ENCODE measurements at places on chromosomes 11 and 22.

GRCh38 chr11:18384157-18384641, 10.2 kb upstream of the LDHA start:
- DNase-seq: no peak

DNA sequence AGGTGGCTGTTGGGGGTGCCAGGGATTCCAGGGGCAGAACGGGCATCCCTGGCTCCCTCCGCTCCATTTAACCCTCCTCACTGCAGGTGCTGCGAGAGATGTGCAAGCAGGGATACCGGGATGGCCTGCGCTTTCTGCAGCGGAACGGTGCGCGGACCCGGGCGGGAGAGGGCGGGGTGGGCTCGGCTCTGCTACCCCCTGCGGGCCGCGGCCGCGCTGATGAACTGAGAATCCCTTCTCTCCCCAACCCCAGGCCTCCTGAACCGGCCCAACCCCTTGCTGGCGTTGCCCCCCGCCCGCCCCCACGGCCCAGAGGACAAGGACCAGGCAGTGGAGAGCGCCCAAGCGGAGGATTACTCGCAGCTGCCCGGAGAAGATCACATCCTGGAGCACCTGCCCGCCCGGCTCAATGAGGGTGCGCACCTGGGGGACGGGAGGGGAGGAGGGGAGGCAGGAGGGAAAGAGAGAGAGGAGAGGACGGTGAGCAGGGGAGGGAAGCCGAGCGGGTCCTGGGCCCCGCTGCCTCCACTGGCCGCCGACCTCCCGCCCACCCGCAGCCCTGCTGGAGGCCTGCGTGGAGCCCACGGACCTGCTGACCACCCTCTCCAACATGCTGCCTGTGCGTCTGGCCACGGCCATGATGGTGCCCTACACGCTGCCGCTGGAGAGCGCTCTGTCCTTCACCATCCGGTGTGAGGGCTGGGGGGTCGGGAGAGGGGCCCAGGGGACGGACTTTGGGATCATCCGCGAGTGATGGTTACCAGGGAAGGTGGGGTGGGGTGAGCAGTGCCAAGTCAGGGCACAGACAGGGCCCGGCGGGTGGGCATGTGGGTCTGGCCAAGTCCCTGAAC, 4.1 kb upstream of the CRACR2B start:
- no peak for DNase-seq

GRCh38 chr11:128862908-128863660, 4.0 kb downstream of the KCNJ1 start:
- DNase-seq: no peak

- no peak for DNase-seq
Measured at GRCh38 chr11:3160252-3161031, 4.7 kb downstream of the OSBPL5 start.

- peak; percentile 13 for DNase-seq
Measured at GRCh38 chr22:49324527-49325491, 502.9 kb downstream of the BRD1 start.

DNA sequence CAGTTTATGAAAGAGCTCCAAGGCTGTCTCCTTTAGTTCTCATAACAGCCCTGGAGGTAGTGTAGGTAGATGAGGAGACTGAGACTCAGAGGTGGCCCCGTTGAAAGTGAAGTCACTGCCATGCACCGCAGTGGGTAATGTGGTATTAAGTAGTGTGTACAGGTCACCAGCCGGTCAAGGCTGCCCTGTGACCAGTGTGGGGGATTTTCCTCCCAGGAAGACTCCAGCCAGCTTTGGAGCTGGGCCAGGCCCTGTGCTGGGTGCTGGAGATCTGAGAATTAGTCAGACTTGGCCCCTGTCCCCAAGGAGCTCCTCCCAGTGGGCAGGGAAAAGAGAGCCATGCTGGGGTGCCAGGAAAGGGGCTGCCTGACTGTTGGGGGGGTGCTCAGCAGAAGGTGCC, 5.3 kb downstream of the OMP start:
- DNase-seq: no peak

DNA sequence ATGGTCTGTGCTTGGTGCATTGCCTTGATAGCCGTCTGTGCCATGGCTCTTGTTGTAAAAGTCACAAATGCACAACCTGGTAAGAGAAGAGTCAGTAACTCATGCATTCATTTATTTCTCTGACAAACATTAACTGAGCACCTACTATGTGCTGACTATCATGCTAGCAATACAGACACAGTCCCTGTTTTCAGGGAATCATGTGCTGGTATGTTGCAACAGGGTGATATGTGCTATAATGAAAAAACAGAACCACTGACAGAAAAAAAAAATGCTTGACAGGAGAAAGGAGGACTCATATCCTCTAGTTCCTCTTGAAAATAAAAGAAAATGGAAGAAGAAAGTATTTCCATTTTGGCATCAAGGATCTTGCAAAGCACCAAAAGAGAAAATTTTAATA, 34.5 kb upstream of the RAPSN start:
- DNase-seq: no peak

- no peak for DNase-seq
Measured at GRCh38 chr11:108751444-108751843, 86.6 kb downstream of the DDX10 start.

DNA sequence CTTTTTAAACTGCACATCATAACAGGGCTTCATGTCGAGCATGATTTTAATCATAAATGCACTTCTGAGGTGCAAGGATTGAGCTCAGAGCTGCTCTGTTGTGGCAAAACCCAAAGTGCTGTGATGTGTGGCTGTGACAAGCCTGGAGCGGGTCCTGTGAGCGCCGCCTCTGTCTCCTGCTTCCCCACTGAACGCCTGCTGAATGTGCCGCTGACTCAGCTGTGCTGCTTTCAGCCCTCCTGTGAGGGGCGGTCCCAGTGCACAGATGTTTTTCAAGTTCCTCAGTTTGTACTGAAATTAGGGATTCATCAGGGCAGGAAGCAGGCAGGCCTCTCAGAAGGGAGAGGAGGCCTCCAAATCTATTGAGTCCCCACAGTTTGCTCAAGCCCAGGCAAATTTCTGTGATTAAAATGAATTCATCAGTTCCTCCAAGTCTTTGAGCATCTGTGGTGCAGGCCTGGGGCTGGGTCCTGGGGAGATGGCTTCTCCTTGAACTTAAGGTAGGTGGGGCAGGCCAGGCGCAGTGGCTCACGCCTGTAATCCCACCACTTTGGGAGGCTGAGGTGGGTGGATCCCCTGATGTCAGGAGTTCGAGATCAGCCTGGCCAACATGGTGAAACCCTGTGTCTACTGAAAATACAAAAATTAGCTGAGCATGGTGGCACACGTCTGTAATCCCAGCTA, 3.0 kb upstream of the GTSE1 start:
- no peak for DNase-seq

DNA sequence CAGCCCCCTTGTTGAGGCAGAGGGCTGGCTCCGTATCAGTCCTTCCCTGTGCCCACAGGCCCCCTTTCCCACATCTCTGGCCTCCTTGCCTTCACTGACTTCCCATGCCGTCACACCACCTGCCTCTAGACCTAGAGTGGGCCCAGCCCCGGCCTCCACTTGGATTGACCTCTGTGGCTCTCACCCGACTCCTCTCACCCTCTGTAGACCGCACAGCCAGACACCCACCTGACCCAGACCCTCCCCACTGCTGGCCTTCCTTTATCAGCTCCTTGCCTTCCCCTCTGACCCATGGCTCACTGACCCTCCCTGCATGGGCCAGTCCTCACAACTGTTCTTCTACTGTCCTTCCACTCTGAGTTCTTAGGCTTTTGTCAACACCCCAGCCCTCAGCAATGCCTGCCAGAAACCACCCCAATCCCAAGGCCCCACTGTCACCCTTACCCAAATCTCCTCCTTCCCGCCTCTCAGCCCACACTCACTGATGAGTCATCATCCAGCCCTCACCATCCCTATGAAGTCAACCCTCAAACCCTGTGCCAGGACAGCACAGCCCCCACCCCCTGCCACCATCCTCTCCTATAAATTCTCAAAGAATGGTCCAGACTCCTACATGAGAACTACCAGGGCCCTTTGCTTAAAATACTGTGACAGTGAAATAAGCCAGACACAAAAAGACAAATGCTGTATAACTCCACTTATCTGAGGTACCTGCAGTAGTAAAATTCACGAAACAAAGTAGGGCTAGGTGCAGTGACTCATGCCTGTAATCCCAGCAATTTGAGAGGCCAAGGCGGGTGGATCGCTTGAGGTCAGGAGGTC, 53.4 kb downstream of the SCGB1A1 start:
- no peak for DNase-seq

GRCh38 chr22:40199223-40199622, 21.5 kb downstream of the TNRC6B start:
- no peak for DNase-seq

DNA sequence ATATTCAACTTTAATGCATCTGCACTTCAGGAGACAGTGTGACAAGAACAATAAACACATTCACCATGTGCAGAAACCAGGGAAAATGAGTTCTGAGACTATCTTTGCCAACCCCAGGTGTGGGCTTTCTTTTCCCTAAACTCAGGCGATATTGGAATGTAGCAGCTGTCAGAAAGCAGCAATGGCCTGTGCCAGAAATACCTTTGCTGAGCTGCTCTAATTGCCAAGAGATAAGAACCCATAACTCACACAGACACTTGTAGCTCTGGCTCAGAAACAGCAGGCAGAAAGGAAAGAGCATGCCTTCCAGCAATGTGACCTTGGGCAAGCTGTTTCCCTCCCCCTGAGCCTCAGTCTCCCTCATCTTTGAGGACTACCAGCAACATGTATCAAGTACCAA, 77.6 kb downstream of the PLEKHA7 start:
- DNase-seq: no peak

GRCh38 chr22:29341056-29341848, 25.8 kb upstream of the RASL10A start:
- no peak for DNase-seq

- no peak for DNase-seq
Measured at GRCh38 chr11:130042093-130042591, 27.6 kb upstream of the APLP2 start.

DNA sequence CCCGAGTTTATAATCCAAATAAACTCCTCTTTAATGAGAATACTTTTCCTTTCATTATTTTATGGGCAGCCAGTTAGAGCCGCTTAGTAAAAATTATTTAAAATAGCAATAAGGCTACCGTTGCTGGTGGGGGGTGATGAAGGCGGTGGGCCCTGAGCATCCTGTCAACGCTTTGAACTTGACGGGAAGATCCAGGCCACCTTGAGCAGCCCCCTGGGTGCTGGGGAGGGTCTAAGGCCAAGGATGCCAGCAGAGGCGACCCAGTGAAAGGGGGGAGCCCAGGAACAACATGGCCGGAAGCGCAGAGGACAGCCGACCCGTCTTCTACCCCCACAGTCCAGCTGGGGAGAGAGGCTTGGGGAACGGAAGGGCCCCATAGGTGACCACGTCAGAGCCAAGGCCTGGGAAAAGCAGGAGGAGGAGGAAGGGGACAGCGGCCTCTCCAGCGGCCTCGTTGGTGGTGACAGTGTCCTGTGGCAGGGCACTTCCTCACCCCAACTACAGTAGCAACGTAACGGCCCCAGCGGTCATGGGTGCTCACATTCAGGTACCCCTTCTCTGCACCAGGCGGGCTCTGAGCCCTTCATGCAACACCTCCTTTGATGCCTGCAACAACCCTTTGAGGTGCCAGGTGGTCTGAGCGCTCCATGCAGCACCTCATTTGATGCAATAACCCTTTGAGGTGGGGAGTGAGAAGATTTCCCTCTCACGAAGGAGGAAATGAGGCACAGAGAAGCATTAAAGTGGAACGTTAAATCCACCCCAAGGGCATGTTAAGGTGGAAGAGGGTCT, 695.3 kb downstream of the TBC1D22A start:
- no peak for DNase-seq

GRCh38 chr11:64654958-64655541, 64.0 kb downstream of the SLC22A12 start:
- no peak for DNase-seq

DNA sequence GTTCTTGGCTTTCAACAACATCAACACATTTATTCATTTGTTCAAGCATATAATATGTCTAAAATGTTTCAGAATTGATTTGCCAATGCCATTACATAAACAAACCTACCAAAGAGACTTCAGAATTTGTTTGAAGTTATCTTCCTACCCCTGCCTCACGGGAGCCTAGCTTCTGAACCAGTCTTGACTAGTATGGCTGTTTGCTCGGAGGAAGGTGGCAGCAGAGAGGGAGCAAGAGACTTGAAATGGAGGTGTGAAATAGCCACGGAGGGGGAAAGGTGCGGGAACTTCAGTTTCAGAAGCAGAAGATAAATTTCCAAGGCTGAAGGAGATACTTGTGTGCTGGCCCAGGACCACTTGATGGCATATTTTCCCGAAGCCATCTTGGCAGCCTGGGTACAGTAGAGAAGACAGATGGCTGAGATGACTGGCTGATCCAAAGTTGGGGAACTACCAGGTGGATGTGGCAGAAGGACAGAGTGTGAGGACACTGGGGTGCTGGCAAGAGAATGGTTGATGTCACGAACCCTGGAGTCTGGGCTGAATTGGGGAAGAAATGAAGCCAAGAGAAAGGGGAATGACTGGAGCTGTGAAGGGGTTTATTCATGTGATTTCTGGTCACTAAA, 14.0 kb upstream of the MTCH2 start:
- no peak for DNase-seq

DNA sequence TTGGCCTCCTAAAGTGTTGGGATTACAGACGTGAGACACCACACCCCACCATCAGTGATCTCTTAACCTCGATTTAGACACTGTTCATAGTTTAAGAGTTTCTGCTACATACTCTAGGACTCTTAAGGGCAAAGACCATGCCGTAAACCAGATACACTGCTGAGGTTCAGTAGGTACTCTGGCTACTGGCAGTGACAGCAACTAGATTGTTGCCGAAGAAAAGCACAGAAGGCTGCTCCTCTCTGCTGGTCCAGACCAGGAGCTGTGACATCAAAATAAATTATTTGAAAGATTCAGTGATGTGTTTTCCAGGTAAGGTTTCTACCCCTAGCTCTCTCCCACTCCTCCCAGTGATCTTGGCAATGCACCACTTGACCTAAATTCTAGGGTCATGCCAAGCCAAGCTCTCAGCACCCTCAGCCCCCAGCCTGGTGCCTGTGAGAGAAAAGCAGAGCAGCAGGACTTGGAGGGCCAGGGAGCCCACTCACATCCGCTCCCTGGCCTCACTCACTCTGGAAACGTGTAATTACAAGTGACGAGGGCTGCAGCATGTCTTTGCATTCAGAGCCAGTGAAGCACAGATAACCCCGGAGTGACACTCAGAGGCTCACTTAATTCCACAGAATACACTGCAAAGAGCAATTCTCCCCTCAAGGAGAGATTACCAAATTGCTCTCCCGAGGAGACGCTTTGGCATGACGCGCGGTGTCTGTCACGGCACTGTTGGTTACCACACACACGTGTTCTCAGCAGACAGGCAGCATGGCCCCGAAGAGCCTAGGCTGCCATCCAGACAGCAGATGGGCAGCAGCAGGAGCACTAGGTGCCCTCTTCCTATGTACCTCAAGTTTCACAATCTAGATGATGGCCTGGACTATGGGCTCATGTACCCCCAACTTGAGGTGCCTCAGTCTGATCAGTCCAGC, 96.9 kb upstream of the PITPNB start:
- peak; percentile 28 for DNase-seq

- peak; percentile 57 for DNase-seq
Measured at GRCh38 chr22:46739094-46739870, 1.2 kb upstream of the CERK start.

GRCh38 chr11:65389294-65389980, 3.0 kb downstream of the FRMD8 start:
- DNase-seq: no peak
